ENCODE measurements at places on chromosomes 4 and X.
A peak's percentile ranks its signal among the peaks of the same experiment; 100 is the strongest.

GRCh38 chrX:39816871-39817731, 280.7 kb downstream of the BCOR start:
- no peak for DNase-seq

- DNase-seq = no peak
Observed at GRCh38 chr4:27148211-27148895, 287.7 kb downstream of the STIM2 start.

DNA sequence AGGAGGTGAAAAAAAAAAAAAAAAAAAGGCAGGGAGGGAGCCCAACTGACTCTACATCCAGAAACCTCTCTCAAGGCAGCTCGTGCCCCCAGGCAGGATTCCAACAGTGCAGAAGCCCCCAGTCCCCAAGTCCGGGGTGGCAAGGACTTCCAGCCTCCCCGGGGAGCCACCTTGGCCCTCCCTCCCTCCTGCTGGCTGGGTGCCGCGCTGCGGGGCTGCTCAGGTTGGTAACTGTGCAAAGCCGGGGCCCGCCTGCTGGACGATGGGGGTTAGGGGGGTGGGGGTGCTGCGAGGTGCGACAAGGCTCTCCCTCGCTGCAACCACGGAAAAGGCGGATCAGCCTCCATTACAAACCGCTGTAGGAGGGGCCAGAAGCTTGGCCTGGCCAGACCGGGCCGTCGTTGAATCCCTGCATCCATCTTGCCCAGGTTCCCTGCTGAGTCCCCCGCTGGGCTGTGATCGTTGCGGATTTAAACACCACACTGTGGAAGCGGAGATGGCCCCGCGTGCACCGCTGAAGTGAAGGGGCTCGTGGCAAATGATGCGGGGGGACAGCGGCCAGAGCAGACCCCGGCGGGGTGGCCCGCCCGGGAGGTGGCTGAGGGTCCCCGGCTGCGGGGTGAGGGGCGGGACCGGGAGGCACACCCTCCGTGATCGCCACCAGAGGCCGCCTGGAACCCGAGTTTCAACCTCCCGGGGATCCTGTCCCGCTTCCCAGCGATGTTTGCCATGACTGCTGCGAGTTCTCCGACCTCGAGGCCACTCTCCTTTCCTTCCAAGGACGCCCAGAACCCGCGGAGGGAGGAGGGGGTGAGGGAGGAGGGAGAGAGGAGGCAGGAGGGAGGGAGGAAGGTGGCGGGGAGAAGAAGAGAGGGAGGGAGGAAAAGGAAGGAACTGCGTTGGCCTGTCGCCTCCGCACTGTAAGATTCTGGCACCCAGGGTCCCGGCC, 58.0 kb upstream of the DDX3X start:
- DNase-seq = peak; percentile 62

DNA sequence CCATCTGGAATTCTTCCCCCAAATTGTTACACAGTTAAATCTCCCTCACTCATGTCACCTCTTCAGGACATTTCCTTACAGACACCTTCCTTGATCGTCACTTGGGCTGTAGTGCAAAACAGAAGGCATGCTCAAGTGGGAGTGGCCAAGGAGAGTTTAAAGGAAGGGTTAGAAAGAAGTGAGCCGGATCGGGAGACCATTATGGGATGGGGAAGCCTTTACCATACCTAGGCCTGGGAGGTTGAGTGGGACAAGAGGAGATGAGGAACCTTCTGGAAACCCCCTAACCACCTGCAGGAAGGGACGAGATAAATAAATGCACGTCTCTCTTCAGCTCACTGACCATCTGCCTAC, 102.7 kb downstream of the UCHL1 start:
- DNase-seq = no peak

DNA sequence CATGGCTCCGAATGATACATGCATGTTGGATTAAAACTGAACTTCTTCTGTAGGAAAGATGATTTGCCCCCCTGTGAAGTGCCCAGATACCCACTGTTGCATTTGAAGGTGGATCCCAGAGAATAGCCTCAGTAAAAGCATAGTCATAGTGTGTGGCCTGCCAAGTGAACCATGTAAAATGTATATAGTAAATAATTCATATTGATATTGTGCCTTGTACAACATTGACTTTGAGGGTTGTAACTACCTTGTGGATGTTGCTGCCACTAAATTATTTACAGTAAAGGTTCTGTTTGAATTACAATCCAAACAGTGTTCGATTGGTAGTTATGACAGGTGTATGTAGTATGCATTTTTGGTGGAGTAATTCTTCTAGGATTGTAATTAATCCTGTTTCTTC, 19.2 kb downstream of the TMEM131L start:
- no peak for DNase-seq

- DNase-seq = no peak
Observed at GRCh38 chrX:10167573-10167972, 10.8 kb downstream of the CLCN4 start.

- DNase-seq = no peak
Observed at GRCh38 chr4:41108481-41108880, 105.9 kb downstream of the APBB2 start.

GRCh38 chr4:158821228-158821971, 52.6 kb downstream of the FNIP2 start:
- no peak for DNase-seq

- DNase-seq = no peak
Observed at GRCh38 chr4:46404981-46405380, 15.1 kb upstream of the GABRA2 start.

- DNase-seq = no peak
Observed at GRCh38 chr4:53191997-53192396, 173.9 kb downstream of the SCFD2 start.

DNA sequence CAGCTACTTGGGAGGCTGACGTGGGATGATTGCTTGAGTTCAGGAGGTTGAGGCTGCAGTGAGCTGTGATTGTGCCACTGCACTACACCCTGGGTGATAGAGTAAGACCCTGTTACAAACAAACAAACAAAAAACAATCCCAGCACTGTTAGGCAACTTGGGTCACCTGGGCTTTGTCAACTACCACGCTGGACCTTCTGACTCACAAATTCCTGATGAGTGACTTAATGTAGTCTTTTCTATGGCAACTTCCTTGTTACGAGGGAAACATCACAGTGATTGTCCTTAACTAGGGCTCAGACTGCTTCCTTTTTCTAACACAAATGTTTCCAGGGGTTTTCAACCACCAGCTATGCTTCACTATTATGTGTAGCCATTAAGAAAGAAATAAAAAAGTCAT, 128.8 kb upstream of the GPC4 start:
- no peak for DNase-seq

DNA sequence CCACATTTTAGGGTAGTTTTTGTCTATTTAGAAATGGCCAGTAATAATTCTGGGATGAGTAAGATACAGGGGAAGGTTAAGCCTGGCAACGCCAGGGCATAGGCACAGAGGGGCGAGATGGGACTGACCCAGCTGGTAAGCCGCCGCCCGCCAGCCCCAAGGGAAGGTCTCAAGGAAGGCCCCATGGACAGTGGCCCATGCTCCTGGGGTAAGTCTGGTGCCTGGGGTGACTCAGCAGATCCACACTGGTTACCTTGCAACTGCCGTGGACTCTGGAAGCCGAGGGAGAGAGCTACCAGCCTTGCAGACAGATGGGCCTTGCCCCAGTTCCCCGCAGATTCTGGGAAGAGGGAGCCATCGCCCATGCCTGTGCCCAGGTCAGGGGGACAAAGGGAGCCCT, 179.4 kb downstream of the AFAP1 start:
- DNase-seq = no peak

- no peak for DNase-seq
Observed at GRCh38 chr4:108141213-108141950, 27.4 kb downstream of the LEF1 start.

DNA sequence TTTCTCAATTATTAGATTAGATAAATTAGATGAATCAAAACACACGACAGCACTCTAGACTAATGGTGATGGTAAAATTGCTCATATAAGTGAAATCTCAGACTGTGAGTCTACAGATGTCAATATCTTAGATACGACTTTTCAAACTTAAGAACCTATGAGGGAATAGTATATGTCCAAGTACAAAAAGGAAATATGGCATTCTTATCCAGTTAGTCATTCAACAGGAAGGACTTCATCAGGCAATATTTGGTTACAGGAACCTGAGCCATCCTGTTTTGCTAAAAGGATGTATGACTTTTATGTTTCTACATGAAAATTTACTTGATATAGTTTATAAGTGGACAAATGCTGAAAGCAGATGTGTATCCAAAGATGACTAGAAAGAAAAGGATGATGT, 107.0 kb downstream of the CT47B1 start:
- DNase-seq = no peak

DNA sequence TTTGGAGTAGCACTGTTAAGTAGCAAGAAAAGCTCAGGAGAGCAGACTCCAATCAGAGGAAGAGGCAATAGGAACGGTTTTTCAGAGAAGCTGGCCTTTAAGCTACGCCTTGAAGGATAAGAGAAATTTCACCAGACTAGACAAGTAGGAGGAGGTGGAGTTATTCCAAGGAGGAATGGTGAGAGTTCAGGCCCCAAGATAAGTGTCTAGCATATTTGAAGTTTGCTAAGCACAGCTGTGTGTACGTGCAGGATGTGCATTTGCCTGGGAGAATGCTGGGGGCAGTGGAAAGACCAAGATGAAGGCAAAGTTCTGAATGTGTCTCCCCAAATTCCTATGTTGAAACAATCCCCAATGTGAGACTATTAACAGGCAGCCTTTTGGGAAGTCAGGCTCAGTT, 91.6 kb downstream of the SOWAHB start:
- no peak for DNase-seq

DNA sequence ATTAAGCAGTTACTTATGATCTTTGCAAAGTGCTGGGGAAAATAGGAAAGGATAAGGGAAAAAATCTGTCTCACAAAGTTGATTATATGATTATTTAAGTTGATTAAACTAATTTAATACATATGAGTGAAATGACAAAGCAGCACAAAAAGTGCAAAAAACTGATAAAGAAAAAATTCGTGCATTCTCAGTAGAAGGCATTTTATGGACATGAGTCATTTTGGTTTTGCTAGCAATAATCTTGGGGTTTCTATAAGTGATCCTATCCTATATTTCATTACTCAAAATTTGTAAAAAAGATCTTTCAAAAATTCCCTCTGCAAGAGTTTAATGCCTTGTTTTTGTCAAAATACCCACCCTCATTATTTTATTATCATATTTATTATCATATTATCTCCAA, 224.2 kb upstream of the ANXA10 start:
- no peak for DNase-seq

DNA sequence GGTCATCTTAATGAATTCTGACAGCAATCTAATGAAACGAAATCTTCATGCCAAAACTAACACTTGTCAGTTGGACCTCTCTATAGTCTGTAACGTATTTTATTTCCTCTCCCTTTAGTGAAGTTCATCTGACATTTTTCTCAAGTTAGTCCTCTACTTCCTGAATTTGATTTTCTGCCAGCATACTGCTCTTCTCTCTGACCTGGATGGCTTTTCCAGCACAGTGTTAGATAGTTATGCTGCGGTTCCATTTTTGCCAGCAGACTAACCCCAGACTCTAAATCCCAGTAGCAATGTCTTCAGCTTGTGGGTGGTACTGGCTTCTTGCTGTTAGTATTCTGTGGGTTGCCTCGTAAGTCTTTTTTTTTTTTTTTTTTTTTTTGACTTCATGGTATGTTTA, 146.7 kb upstream of the VEGFC start:
- no peak for DNase-seq

DNA sequence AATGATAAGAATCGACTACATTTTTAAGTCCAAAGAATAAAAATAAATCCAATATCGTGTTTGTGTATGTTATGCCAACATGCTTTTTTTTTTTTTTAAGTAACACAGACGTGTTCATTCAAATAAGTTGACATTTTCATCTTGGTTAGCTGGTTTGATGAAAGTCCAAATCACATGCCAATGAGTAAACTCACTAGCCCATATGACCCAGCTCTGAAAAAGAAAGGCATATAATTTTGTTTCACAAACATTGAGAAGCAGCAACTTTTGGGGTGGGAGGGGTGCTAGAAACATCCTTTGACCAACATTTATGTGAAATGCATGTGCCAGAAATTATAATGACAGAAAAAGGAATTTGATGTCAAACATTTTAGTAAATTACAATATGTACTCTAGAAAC, 61.6 kb upstream of the SPP1 start:
- no peak for DNase-seq

- DNase-seq = no peak
Observed at GRCh38 chr4:131613824-131614216, 1535.3 kb upstream of the PCDH10 start.

- no peak for DNase-seq
Observed at GRCh38 chr4:41512136-41512535, 25.8 kb upstream of the LIMCH1 start.

GRCh38 chrX:40806513-40807220, 71.3 kb upstream of the MED14 start:
- DNase-seq = no peak

- no peak for DNase-seq
Observed at GRCh38 chrX:118360429-118361125, 14.7 kb downstream of the WDR44 start.

DNA sequence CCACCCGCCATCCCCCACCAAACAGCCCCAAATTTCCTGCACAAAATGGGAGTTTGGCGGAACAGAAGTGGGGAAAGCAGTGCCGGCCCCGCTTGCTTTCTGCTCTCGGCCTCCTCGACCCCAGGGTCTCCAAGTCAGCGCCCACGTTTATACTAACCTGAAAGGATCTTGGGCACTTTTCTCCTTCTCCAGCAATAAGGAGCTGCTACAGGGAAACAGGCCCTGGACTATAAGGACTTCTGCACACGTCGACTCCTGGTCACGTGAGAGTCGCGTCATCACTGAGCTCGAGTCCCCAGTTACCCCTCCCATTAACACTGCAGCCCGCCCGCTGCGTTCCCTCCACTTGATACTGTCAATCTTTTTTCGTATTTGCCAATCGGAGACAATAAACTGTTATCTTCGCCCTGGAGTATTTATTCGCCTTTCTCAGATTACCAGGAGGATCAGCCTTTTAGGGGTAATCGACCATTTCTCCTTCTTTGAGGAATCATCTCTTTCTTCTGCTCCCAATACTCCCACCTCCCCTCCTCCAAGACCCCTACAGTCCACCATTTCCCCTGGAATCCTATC, at the start of gene TCEAL8:
TSS of gene TCEAL8 (minus strand) at position 235 of the 573 bp plus-strand sequence. CDS start 1,176 bp downstream, outside the sequence.
- peak; percentile 66 for DNase-seq

DNA sequence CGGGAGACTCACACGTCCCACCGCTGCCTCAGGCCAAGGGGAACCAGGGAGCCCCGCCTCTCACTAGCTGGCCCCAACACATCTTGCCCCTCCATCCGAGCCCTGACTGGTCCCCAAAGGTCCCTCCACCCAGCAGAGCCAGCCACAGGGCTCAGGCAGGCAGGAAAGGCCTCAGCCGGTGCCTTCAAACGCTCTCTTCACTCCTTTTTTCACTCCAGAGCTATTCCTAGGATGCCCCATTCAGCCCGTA, 1.5 kb upstream of the ARHGAP4 start:
- no peak for DNase-seq

GRCh38 chrX:17425136-17425535, 50.1 kb downstream of the NHS start:
- DNase-seq = no peak

DNA sequence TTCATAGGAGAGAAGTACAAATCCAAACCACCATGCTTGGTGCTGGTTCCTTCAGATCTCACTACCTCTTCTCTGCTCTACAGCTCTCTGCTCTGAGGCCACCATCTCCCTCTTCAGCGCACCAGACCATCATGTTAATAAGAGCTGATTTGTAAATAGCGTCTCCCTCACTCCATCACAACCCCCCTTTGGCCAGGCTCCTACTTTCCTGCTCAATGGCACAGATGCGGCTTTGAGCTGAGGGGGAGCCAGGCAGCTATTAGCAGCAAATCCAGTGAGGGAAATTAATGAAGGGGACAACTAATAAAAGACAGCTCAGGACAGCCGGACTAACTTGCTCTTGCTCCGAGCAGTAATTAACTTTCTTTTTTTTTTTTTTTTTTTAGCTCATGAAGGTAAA, 13.1 kb downstream of the NEUROG2 start:
- no peak for DNase-seq

- no peak for DNase-seq
Observed at GRCh38 chr4:40555176-40555900, 74.3 kb downstream of the RBM47 start.

Measured in stimulated activated CD4-positive, alpha-beta T cell treated with anti-CD3 and anti-CD28 coated beads, Interleukin-2, amount 100 ng/mL, for 24 hours (primary cell).